ENCODE measurements at places on chromosomes 5 and 9.
A peak's percentile ranks its signal among the peaks of the same experiment; 100 is the strongest.

- no peak for DNase-seq
Observed at GRCh38 chr5:109825450-109825849, 135.7 kb downstream of the MAN2A1 start.

GRCh38 chr5:110770286-110770685, 31.5 kb downstream of the SLC25A46 start:
- DNase-seq = no peak

DNA sequence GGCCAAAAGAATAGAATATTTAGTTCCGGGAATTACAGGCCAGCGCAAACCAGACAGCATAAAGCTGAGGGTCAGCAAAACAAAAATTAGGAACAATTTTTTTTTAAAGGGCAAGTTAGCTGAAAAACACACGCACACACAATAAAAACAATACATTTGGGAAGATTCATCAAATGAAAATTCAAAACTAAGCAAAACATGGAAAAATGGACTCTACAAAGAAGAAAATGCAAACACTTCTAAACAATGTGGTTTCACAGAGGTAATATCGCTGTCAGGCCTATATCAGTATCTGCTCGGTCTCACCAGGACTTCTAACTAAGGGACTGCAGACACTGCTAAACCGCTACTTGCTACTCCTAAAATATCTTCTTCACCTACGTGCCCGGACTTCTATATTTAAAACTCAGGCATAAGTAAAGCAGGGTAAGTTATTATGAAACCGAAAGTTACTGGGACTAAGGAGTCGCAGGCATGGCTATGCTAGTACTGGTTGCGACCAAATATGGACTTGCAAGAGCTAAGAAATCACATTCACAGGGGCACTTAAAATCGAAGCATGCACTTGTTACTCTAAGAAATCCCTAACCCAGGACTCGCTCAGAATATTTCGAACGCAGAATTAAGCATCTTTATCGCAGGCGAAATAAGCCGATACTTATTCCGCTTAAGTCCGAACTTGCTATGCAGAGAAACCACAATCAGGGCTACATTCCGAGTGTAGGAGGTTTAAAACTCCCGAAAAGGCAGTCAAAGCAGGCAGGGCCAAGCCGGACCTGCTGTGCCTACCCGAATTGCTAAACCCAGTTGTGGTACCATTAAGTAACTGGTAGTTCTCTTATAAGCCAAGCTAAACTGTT, 2.3 kb downstream of the ANXA2R start:
- peak; percentile 78 for DNase-seq

DNA sequence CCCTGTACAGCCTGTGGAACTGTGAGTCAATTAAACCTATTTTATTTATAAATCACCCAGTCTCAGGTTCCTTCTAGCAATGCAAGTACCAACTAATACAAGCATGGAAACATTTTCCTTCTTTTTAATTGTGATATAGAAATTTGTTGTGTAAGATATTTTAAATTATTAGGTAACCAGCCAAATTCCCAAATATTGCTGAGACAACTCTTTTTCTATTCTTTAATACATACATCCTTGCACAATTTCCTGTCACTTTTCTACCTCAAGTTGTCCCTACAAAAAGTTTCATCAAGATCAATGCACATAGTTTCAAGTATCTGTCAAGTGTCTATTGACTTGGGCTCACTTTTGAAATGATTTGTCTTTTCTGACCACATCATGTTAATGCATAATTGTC, 488.6 kb downstream of the ACTL7B start:
- no peak for DNase-seq

DNA sequence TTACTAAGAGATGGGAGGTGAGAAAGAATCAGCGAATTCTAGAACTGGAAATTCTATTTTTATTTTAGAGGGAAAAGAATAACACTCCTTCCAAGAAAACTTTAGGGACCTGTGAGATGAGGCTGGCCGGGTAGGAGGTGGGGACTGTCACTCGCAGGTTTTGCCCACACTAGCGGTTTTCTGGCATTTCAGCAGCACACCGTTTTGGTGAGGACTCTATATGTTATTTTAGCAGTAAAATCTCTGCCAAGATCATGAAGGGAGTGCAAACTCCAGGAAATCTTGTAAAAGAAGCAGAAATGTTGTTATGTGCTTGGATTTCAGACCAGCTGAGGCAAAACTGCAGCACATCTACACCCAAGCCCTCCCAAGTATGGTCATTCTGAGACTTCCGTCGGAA, 470.6 kb downstream of the PSAT1 start:
- no peak for DNase-seq
